ENCODE measurements at places on chromosomes 6 and 20.
A peak's percentile ranks its signal among the peaks of the same experiment; 100 is the strongest.

GRCh38 chr20:22338140-22338708 is 246.1 kb downstream of the FOXA2 start:
- peak; percentile 13 for DNase-seq

DNA sequence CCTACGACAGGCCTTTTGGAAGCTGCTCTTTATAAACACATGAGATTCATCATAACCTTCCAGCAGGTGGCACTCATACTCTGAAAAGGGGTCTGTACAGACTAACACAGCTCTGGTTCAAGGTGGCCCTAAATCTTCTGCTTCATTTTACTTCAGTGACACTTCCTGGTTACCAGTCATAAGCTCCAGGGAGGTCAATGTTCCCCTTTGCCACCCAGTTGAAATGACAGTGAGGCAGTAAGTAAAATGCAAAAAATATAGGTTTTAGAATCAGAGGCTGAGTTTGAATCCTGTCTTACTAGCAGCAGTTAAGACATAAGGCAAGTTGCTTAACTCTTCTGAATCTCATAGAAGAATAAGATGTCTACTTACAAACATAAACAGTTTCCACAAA is 132.8 kb downstream of the CDK19 start:
- peak; percentile 83 for DNase-seq

DNA sequence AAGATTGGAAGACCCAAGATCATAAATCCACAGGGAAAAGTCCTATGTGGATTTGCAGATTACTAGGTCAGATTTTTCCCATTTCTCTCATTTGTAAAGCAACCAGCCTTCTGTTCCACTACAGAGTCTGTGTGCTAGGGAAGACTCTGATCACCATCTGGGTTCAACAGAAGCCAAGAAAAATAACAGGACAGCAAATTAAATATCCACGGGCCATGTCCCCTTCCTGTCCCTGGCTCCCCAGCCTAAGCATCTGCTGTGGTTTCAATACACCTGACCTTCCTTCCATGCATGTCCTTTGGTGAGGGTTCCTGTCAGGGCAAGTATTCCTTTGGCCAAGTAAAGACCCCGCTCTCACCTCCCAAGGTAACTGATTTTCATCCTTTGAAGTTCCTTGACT is 558.8 kb downstream of the KIF16B start:
- no peak for DNase-seq

- no peak for DNase-seq
These were observed 31.7 kb downstream of the KCNS1 start for GRCh38 chr20:45069261-45069660.

DNA sequence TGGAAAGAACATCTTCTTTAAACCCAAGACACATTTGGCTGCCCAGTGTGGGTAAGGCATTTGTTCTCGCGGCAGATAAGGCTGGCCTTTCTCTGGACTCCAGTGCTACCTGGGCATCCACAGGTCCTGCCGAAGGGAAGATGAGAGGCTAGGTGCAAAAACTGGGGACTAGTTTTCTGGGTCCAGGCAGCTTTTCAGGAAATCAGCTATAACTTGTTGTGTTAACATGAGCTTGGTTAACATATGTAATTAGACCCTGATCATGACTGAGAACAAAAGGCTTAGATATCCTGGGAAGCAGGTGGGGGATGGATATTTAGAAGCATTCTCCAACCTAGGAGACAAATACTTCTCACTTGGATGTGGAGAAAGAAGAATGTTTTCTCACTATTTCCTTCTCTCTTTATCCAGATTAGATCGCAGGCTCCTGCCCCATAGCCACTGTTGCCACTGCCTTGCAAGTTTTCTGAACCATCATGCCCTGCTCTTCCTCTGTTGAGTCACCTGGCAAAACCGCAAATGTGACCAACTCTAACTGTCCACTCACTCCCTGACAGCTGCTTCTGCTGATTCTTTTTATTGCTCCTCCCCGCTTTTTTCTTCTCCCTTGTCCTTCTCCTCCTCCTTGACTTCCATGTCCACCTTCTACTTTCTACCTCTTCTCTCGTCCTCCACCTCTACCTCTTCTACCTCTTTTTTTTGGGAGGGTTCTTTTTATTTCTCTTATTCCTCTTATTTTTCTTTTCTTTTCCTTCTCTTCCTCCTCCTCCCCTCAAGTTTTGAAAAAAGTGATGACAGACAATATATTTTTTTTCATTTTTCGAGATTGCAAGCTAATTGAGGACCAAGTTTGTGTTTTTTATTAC is 258.1 kb downstream of the UTRN start:
- DNase-seq = no peak

- DNase-seq = no peak
These were observed 203.8 kb downstream of the ALDH8A1 start for GRCh38 chr6:134746140-134746539.

DNA sequence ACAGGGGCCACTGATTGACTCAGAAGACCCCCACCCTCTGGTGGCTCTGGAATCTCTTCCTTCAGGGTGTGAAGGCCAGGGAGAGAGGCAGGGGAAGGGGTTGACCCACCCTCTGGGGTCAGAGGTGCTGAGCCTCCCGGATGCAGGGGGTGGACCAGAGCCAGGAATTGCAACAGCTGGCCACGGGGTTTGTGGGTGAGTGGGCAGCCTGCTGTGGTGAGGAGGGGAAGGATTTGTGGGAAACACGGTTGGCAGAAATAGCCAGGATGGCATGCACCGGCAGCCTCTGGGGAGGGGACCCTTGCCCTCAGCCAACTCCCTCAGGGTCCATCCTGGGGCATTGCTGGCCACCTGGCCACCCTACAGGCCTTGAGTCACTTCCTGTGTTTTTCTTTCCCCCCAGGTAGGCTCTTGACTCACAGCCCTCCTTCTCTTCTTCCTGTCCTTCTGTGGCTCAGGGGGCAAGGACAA is 92.8 kb downstream of the MRPL14 start:
- no peak for DNase-seq

DNA sequence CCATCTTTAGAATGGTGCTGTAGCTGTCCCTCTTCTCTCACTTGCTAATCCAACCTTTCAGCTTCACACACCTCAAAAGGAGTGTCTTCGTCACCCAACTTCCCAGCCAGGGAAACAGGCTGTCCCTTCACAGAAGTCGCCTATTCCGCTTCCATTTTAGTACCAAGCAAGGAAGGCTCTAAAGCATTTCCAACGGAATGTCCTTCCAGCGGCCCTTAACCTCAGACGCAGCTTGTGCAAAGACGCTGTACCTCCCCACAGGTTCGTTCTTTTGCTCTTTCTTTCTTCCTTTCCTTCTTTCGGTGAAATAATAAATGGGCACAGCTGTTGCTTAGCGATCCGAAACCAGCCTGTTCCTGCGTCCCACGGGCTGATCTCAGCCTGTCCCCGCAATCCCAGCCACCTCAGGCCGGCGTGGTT is 1.5 kb downstream of the PTPRT start:
- peak; percentile 59 for DNase-seq

DNA sequence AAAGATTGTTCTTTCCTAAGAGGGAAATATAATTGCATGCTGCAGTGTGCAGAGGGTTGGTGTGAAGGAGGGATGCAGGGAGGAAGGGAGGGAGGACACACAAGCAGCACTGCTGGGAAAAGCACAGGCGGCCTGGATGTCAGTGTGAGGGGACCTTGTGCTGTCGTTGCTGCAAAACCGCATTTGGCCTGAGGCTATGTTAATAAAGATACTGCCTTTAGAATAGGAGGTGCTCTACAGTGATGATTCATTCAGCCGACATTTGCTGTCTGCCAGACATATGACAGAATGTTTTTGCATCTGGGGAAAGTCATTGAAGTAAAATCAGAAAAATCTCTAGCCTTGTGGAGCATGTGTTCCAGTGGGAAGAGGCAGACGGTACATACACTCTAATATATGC is 50.5 kb upstream of the TRIM26 start:
- no peak for DNase-seq

- DNase-seq = no peak
These were observed 5.3 kb downstream of the PHIP start for GRCh38 chr6:79072640-79073181.

DNA sequence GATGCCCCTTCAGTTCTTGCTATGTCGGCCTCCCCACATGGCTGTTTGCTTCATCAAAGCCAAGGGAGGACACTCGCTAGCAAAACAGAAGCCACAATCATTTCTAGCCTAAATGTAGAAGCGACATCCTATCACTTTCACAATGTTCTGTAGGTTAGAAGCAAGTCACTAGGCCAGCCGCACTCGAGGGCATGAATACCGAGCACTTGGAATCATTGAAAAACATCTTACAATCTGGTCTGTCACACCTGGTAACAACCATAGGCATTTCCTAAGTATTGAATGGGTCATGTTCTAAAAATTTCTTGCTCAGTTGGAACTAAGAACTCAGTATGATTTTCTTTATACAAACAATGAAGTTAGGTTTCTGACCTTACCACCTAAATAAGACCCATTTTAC is 192.3 kb downstream of the AIG1 start:
- no peak for DNase-seq

GRCh38 chr6:128521282-128521632 is 858 bp upstream of the PTPRK start:
- DNase-seq = no peak

DNA sequence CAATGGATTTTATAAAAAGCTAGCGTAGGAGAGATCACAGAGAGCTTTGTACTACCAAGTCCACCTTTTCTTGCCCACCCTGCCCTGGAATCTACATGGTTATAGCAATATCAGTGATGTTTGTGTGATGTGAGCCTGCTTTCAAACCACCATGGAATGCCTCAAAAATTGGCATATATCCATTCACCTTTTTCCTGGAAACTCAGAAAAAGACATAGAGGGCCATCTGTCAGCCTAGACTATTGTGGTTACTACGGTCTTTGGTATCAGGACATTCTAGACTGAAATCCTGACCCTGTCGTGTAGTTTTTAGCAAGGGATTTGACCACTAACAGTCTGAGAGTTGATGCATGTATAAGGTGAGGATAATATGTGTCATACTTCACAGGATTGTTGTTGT is 239.6 kb downstream of the GRIK2 start:
- DNase-seq = no peak

DNA sequence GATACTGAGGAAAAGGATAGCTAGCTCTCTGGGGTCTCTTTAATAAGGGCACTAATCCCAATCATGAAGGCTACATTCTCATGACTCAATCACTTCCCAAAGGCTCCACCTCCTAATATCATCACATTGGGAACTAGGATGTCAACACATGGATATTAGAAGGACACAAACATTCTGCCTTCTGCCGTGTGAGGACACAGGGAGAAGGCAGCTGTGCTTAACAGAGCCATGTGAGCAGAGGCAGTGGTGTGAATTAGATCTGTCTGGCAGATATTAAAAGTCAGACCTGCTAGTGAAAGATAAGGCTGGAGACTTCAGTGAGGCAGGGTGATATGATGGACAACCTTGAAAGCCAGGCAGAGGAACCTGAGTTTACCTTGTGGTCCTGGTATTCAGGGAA is 341.9 kb downstream of the ARHGAP18 start:
- DNase-seq = no peak

DNA sequence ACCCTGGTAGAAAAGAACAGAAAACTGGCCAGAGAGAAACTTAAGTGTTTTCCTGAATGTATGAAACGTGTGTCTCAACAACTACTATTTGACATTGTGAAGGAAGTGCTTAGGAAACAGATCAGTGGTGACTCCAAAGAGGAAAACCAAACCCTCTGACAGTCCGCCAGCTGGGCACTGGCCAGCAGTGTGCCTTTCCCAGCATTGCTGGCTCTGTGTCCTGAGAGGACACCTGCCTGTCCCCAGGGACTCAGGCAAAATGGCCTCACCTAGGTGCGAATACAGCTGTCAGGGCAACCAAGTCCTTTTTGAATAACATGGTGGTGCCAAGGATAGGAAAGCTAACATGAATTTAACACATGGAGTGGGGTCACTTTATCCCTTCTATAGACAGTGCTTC is 72.5 kb downstream of the NDUFAF5 start:
- DNase-seq = no peak

DNA sequence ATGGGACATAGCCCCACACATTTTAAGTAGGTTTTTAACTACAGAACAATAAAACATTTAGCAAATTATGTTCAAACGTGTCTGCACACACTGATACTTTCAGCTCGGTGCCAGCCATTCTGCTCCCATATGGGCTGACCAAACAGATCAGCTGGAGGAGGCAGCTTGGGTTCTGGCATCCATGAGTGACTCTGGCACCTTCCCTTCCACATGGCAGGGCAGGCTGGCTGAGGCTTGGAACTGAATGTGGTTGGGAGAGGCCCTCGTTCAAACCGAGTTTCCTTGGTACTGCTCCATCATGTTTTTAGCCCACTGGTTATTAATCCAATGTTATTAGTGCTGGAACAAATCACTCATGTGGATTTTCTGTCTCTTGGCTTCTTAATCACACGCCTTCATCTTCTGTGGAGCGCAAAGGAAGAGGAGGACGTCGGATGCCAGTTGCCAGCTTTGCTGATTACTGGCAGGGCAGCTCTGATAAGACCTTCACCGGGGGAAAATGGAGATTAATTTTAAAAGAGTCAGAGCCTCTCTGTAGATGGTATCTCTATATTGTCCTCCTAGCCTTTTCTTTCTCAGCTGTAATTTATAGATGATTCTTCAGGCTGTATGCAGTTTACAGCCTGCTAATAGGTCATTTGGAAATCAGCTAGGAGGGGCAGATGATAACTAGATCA is 93.1 kb upstream of the TIAM2 start:
- no peak for DNase-seq

GRCh38 chr6:35213824-35214756 is at the start of gene SCUBE3:
SCUBE3 (plus strand) TSS chr6:35213956; CDS start chr6:35214419, 463 bp downstream.
- no peak for DNase-seq

- no peak for DNase-seq
These were observed 594.6 kb downstream of the COL12A1 start for GRCh38 chr6:74611220-74611619.

- no peak for DNase-seq
These were observed 48.7 kb downstream of the NUDT3 start for GRCh38 chr6:34343806-34344205.

Measured in NCI-H526 treated with DMSO at 0.1 percent for 48 hours (cell line).